NCI-H2227 treated with DMSO at 0.1 percent for 48 hours (cell line): ENCODE measurements at places on chromosomes 11 and 22.

DNA sequence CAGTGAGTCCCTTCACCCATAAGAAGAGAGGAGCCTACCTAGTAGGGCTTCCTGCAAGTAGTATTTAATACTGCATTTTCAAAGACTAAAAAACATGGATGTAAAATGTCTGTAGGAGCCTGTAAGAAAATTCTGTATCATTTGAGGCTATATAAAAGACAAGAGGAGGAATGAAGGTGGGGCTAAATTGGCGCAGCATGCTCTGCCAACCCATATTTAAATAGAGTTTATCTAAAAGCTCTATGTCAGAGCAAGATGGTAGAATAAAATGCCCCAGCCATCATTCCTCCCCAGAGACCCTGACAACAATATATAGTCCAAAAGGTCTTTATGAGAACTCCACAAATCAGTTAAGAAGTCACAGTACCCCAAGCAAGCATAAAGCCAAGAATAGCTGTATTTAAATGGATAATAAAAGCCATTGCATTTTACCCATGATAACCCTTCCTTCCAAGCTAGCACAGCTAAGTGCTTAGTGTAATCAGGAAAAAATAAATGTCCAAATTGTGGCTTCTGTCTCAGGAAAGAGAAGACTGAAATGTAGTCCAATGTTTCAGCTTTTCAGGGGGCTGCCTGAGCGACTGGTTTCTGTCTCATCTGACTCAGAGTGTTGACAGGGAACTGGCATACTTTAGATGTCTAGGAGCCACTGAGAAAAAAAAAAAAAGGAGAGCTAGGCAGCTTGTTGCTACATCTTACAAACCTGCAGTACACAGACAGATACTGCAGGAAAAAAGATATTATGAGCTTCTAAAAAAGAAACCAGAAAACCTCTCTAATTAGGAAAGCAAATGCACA lies 258.6 kb downstream of the METTL15 start:
- no peak for DNase-seq

GRCh38 chr11:60336767-60337391 lies 9.8 kb downstream of the MS4A6E start:
- no peak for DNase-seq

DNA sequence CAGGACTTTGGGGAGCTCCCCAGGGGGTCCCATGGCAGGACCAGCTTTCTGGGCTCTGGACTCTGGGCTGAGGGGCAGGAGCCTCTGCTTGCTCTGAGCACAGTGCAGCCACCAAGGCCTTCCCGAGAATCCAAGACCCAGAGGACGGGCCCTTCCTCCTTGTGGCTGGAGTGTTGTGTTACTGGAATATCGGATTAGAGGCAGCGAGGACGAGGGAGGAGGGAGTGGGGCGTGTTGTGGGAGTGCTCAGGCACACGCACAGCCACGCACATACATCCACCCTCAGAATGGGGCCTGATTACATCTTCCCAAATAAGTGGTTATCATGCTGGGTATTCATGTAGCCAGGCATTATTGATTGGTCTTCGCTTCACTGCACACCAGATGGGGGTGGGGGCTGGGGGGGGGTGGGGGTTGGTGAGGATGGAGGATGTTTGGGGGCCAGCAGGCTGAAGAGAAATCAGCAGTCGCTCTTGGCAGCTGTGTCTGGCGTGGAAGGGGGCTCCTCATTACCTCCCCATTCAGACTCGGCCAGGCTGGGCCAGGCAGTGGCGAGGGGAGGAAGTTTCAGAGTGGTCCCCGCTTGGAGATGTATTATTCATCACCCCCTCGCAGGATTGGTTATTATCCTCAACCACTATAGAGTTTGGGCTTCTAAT lies 120.9 kb downstream of the ST3GAL4 start:
- DNase-seq: peak; percentile 66

GRCh38 chr22:41062146-41062545 lies 30.2 kb upstream of the EP300 start:
- DNase-seq: no peak

- no peak for DNase-seq
Measured at GRCh38 chr11:123437236-123437979, 7.3 kb downstream of the GRAMD1B start.

GRCh38 chr22:29004647-29005371 lies 56.8 kb downstream of the C22orf31 start:
- no peak for DNase-seq

DNA sequence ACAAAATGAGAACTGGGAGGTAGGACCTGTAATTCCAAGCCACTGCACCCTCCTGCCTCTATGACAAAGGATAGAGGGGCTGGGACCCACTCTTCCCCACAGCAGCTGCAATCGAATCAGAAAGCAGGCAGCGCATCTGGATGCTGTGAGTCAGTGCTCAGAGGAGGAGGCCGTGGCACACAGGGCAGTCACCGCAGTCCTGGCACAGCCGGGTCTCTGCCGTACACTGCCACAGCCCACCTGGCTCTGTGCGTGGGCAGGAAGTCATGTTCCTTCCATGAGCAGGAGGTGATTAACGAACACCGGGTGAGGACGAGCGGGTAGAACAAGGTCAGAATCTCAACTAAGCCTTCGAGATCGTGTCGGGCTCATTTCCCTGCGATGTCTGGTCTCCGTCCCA lies 30.2 kb upstream of the PPFIA1 start:
- DNase-seq: no peak

DNA sequence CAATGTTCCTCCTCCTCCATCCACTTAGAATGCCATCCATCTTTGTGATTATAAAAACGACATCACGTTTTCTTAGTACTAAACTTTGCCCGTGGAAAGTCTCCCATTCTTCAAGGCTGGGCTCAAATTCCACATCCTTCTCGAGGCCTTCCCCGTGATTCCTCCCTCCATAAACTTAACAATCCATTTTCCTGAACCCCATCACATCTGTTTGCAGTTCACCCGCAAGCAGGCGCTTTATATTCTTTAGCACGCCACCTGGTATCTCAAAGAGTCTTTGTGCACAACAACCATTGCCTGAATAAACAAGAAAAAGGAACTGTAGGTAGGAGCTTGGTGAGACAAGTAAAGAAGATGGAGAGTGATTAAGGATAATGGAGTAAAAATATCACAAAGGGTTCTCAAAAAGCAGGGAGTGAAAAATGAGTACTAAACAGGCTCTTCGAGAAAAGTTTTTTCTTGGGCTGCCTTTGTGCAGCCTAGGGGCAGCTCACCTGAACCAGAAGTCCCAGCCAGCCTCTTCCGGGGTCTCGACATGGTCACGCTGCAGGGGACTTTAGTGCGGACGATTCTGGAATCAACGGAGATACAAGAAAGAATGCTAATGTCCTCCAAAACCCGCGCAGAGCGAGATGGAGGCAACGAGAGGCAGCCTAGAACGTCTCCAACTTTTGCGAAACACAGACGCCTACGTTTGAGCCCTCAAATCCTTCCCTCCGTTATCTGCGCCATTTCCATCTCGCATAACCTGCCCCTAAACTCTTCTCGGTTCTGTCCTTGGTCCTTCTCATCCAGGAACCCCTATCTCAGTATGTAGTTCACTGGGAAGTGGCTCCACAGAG lies 585 bp downstream of the THYN1 start:
- DNase-seq: peak; percentile 42

- DNase-seq: peak; percentile 39
Measured at GRCh38 chr22:42511401-42511891, 8.2 kb downstream of the RRP7A start.

DNA sequence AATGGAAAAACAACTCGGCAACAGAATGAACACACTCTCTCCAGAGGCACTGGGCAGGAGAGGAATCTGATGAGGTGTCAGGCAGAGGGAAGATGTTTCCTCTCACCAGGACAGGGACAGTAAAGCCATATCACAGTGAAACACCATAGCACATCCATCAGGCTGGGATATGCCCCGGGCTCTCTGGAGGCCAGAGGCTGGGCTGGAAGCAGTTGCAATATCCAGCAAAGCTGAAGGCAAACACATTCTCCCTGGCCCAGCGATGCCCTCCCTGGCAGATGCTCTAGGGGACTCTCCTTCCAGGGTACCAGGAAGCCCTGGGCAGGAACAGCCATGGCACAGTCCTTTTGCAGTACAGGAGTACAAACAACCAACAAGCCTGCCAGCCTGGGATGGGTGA lies 11.1 kb downstream of the RSPH14 start:
- no peak for DNase-seq

DNA sequence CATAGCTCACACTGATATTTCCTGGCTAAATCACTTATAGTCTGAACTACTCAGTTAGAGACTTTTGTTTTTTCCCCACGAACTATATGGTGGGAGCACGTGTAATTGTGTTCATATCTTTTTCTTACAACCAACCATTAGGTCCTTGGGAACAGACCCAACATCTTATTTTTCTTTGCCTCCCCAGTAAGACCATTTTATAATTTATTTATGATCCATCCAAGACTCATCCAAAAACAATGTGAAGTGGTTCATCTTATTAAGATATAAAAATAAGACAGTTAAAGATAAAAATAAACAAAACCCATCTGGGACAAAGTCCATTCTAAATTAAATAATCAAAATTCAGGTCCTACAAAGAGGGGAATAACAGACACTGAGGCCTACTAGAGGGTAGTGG lies 90.8 kb downstream of the FAM168A start:
- DNase-seq: no peak

- DNase-seq: peak; percentile 21
Measured at GRCh38 chr22:50600538-50600937, at the start of gene MAPK8IP2. MAPK8IP2 (plus strand) TSS chr22:50600793; CDS start chr22:50600819, 26 bp downstream.

DNA sequence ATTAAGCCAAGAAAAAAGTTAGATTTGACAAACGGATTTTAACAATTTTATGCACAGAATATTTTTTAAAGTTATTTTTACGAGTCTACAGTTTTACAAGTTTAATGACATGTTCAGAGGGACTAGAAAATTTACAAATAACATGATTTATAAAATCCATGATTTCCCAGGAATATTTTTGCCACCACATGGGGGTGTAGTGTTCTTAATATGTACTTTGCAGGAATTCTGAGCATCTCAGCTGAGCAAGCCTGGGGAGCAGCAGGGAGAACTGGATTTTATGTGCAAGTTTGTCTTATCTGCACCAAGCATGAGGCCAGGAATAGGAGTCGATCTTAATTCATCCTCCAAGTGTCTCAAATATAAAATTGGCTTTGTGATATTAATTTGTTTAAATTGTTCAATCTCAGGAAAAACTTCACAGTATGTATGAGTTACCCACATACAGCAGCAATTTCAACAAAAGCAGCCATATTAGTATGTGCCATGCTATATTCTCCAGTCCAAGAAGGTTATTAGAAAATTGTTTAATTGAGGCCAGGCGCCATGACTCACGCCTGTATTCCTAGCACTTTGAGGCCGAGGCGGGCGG lies 826.3 kb downstream of the DLG2 start:
- DNase-seq: peak; percentile 4

- no peak for DNase-seq
Measured at GRCh38 chr11:118056806-118057205, 20.1 kb upstream of the TMPRSS4 start.

DNA sequence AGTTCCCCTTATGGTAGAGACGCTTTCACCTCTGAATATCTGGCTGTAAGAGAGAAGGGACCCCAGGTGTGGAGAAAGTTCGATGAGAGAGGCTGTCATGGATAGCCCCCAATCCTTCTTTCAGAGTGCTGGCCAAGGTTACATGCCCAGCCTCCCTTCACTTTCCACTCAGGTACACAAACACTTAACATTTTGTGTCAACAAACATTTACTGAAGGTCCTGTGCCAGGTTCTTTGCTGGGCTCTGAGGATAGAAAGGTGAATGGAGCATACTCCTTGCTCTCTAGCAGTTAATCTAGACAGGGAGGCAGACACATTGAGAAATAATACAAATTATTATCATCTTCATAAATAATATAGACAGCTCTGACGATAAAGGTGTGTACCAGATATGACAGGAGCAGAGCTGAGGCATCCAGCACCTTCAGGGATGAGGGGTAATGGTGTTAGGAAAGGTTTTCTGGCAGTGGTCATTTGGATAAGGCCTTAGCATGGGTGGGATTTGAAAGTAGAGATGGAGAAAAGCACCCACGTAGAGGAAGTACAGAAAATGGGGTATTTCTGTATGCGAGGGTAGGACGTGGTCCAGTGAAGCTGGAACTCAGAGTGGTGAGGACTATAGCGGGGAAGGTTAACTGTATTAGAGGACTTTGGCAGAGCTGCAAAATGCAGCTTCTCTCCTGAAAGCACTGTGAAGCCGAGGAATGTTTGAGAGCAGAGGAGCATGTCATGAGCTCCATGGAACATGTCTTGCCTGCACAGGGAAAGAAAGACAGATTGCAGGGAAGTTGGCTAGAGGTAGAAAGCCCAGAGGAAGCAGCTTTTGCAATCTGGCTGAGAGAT lies 19.6 kb downstream of the PPFIBP2 start:
- no peak for DNase-seq

GRCh38 chr22:22578702-22579424 lies 19.8 kb upstream of the PRAME start:
- no peak for DNase-seq

DNA sequence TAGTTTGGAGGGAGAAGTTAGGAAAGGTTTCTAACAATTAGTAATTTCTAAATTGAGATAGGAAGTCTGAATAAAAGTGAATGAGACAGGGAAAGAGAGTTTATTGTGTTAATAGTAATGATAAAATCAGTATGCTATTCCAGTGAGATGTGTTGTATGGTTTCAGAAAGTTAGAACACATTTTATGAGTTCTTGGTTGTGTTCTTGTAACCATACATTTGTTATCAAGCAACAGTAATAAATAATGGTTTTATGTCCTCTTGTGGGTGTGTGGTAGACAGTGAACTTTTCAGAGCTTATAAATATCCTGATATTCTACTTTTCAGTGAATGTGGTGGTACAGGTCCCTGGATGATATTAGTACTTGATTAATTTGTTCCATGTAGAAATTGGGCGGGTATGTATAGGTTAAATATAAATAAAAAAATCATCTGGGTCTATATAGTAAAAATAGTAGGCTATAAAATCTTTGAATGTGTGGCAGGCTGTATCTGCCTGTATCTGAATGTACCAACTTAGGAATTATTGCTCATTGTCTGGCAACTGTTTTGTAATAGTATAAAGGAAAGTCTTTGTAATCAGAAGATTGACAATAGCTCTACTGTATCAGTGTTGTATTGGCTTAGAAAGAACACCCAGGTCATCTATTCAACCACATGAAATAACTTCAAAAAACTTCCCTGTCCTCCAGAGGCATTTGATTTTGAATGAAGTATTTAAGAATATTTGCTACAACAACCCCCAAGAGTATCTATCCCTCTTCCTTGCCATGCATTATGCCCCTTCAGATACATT lies 54.8 kb downstream of the UVRAG start:
- DNase-seq: no peak
